ENCODE measurements at places on chromosomes 5 and 9. TPM values are rescaled to one million over a fixed set of nuclear protein-coding genes. Genes with fewer than 3 reads are reported as not detected.

GRCh38 chr5:179805529-179806249 lies 977 bp downstream of the MGAT4B start:
- peak; percentile 67 for DNase-seq

DNA sequence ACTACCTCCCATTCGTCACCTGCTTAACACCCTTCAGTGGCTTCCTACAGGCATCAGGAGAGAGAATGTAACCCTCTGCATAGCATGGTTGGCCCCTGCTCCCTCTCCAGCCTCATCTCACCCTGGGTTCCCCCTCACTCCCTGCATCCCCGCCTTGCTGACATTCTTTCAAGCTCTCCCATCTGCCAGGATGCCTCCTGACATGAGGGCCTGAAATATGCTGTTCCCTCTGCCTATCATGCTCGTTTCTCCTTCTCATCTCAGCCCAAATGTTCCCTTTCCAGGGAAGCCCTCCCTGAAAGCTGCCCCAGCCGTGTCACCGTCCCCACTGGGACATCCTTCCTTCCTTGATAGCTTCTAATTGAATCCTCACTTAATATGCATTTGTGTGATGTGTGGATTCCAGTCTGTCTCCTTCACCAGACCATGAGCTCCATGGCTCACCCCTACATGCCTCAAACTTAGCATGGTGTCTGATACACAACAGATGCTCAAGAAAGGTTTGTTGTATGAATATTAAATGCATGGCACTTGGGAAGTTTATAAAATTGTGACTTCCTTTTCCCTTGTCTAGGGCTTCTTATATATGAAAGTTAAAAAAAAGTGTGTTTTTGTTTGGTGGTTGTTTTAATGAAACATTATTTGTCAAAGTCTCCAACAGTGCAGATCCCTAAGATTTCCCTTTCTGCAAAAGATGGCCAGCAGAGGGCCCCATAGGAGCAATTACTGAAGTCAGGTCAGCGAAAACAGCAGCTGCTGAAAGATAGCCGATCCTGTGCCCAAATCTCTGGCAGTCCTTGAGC lies 7.3 kb upstream of the C5orf58 start:
- peak; percentile 86 for DNase-seq

GRCh38 chr9:95373069-95373681 lies 55.7 kb upstream of the FANCC start:
- DNase-seq: no peak

- no peak for DNase-seq
These were observed 12.6 kb upstream of the IL12B start for GRCh38 chr5:159342840-159343239.

- no peak for DNase-seq
These were observed 92.2 kb upstream of the MAMDC2 start for GRCh38 chr9:69951411-69951810.

DNA sequence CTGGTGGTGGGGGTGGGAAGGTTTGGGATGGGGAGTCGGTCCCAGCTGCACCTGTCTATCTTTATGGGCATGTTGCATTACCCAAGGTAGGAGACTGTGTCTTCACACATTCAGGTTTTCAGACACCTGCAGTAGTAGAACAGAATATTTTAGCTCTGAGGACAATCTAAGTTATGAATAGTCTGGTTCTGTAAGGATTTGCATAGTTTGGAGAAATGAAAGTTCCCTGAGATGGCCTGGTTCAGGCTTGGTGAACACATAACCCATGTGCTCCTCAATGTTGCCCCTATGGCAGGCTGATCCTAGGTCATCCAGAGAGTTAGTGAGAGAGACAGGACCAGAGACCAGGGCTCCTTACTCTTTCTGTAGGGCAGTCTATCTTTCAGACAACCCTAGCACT lies 20.7 kb downstream of the TNFSF8 start:
- DNase-seq: peak; percentile 18

- DNase-seq: no peak
These were observed 129.0 kb downstream of the TLE4 start for GRCh38 chr9:79700607-79701360.

DNA sequence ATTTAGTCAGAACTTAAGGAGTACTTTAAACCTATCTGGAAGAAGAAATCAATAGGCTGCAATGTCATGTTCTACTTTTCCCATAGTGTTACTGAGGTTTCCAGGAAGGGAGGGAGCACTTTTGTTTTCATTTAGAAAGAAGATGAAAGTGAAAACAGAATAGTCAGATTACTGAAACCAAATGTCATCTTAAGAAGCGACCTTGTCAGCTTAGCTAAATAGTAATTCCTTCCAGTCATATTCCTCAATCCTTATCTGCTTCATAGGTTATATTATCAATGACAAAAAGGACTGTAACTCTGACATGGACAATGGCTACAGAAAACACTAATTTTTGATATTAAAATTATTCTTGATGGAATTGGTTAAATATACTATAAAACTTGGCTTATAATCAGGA lies 27.7 kb downstream of the SAR1B start:
- no peak for DNase-seq

- DNase-seq: no peak
These were observed 67.9 kb upstream of the TTC23L start for GRCh38 chr5:34771076-34771475.

GRCh38 chr9:75962662-75963036 lies 72.2 kb downstream of the PCSK5 start:
- DNase-seq: no peak

- DNase-seq: no peak
These were observed 77.3 kb upstream of the RPS23 start for GRCh38 chr5:82355496-82355895.

GRCh38 chr9:114034661-114035062 lies 43.4 kb downstream of the AMBP start:
- peak; percentile 8 for DNase-seq

- no peak for DNase-seq
These were observed 97.3 kb upstream of the SLCO6A1 start for GRCh38 chr5:102596113-102596512.

- DNase-seq: no peak
These were observed 22.3 kb upstream of the SYNPO start for GRCh38 chr5:150618163-150618562.

GRCh38 chr5:112146323-112147226 lies 272.5 kb downstream of the EPB41L4A start:
- peak; percentile 75 for DNase-seq

- no peak for DNase-seq
These were observed 81.3 kb downstream of the RAPGEF1 start for GRCh38 chr9:131658377-131659129.

GRCh38 chr5:136058039-136058971 lies 29.5 kb downstream of the TGFBI start:
- DNase-seq: no peak

GRCh38 chr5:64269164-64269563 lies 103.5 kb downstream of the RNF180 start:
- no peak for DNase-seq

DNA sequence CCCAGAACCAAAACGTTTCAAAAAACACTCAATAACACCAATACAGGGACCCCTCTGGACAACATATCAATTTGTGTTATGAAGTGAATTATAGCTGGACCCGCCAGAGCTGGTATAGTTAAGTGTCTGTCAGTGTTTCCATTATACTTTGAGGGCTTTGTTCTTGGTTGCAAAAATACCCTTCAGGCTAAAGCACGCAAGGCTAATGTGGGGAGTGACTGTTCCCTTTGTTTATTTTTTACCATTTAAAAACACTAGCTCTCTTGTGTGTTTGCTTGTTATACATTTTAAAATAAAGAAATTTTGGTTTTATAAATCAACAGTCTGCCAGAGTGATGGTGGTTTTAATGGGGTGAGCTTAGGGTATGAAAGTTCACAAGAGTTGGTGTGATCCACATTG lies 859.5 kb downstream of the PTPRD start:
- no peak for DNase-seq

DNA sequence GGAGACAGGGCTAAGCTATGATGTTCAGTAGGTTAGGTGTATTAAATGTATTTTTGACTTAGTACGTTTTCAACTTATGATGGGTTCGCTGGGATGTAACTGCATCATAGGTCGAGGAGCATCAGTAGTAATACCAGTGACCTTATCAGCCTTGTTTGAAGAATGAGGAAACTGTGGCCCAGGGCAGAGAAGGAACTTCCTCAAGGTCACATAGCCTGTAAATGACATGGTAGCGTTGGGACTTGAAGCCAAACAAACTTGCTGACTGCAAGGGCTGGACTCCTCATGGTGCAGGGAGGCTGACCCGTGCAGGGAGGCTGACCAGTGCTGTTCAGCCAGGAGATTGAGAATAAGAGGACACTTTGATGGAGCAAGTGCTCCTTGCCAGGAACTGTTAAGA lies 21.3 kb upstream of the PTPN3 start:
- DNase-seq: no peak

DNA sequence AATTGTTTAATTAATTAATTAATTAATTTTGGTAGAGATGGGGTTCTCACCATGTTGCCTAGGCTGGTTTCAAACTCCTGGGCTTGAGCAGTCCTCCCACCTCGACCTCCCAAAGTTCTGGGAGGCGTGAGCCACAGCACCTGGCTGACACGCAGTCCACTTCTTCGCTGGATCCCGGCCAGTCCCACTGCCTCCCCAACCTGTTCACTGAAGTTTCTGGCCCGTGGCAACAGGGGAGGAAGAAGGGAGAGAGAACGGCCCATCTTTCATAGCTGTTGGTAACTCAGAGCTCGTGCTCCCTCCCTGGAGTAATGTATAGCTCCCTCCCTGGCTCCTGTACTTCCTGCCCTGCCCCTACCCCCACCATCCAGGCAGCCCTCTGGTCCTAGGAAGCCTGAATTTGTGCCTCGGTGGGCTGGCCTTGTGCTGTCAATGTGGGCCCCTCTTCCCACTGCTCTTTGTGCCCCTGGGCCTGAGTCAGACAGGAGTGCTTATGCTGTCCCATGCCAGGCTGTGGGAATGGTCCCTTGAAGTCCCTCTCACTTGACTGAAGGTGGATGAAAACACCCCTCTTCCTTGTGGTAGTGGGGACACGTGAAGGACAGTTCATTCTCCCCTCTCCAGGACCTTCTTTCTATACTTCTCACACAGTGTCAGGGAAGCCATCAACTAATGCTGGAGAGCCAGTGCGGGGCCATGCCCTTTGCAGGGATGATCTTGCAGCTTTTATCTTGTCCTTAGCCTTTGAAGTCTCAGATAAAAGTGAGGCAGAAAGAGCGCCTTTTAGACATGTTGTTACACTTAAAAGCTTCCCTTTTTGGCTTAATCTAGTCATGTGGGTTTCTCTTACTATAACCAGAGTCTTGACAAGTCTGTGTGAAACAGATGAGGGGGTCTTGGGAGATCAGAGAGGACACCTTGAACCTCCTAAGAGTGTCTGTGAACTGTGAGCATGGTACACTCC lies 38.1 kb downstream of the ANGPTL2 start:
- DNase-seq: no peak

Gene TRPM3
- not detected for total RNA-seq

Gene KIF12
- not detected for total RNA-seq

Gene PCDHGA11
- total RNA-seq: not detected

Gene CA9
- total RNA-seq: 0.50 TPM

Gene PRKACG
- not detected for total RNA-seq

Gene ORM1
- not detected for total RNA-seq

Gene SH3TC2
- not detected for total RNA-seq

Gene OR1Q1
- not detected for total RNA-seq

Gene FOXD4
- not detected for total RNA-seq

Gene CCNO
- total RNA-seq: not detected

Gene ELOVL7
- 0.26 TPM for total RNA-seq

Gene CORO2A
- 9.2 TPM for total RNA-seq

Gene ACTBL2
- not detected for total RNA-seq

Gene TMEM174
- total RNA-seq: not detected

Gene SPINK13
- total RNA-seq: not detected

Gene EIF4E1B
- not detected for total RNA-seq

Gene FBLL1
- total RNA-seq: 0.37 TPM

All from activated CD8-positive, alpha-beta T cell treated with anti-CD3 and anti-CD28 coated beads, Interleukin-2, amount 10 ng/mL, durations not matched to agents 7 days and 5 days (primary cell).